GDM1 (cell line): ENCODE measurements at places on chromosomes 11 and 22.

- DNase-seq: no peak
Measured at GRCh38 chr11:12523180-12523924, 146.0 kb downstream of the PARVA start.

- no peak for DNase-seq
Measured at GRCh38 chr11:68763926-68764657, 12.8 kb upstream of the TESMIN start.

DNA sequence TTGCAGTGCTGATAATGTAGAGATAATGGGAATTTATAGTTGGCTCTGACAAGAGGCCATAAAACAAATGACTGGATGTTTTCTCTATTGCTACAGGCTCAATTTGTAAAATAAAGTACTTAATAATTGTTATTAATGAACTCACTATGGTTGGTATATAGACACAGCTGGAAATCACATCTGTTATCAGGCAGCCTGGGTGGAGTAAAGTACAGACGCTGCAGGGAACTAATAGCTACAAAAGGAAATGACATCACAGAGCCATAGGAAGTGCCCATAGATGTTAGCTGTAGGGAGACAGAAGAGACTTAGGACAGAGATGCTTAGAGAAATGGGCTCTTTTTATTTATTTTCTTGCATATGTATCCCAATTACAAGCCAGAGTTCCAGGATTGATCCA is 81.0 kb upstream of the SNX19 start:
- no peak for DNase-seq

DNA sequence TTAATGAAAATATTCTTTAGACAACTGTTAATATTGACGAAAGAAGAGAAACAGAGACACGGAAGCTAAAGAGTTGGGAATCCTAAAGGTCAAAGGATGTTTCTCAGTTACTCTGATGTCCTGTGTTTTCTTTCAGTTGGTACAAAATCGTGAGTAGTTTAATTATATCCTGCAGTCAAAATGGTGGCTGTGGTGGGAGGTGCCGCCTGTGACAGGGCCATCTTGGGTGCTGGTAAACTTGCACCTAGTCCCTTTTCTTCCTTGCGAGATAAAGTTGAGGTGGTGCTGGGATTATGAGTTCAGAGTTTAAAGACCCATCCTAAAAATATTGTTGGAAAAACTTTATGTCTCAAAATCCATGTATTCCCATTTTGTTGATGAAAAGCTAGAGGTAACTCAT is 2.2 kb downstream of the CECR2 start:
- no peak for DNase-seq

DNA sequence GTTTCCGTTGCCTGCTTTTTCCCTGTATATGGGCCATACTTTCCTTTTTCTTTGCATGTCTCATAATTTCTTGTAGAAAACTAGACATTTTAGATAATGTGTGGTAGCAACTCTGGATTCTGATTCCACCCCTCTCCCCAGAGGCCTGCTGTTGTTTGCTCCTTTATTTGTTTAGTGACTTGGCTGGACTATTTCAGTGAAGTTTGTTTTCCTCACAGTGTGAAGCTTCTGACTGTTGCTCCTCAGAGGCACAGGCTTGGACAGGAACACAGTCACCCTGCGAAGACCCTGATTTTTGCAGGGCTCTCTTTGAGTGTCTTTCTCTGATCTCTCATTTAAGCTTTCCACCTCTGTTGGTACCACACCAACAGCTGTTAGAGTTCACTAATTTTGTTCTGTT is 72.5 kb downstream of the SWAP70 start:
- DNase-seq: no peak

DNA sequence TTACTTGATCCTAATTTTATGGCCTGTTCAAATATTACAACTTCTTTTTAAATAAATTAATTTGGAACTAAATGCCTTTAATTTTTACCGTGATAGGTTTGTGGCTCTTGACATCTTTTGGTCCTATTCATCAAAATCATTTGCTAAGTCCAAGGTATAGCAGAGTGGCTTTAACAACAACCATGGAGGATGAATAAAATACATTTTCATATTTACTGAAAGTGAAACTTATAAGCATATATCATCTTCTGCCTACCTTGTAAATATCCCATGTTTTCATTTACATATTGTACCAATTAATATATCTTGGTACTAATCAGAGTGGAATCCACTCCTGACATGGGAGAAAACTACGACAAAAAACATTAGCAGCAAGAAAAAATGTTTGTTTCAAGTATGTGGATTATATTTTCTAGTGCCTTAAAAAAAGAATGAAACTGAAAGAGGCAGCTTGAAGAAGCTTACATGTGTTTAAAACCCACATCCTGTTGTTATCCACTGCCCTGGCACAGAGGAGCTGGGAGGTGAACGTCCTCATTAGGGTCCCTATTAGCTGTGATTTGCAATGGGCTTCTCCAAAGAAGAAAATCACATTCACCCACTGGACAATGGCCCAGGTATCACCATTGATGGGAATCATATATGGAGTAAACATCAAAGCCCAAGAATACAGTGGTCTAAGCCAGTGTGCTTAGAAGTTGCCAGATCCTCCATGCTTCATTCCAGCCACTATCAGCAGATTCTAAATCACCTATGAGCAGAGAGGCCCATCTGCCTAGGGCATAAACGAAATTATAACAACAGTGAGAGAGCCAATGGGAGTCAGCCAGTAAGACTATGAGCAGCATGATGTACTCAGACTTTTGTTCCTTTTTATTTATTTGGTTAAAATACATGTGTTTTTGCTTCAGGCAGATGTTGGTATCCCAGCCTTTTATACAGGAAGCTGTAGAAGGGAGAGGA is 84.7 kb downstream of the MAML2 start:
- no peak for DNase-seq

DNA sequence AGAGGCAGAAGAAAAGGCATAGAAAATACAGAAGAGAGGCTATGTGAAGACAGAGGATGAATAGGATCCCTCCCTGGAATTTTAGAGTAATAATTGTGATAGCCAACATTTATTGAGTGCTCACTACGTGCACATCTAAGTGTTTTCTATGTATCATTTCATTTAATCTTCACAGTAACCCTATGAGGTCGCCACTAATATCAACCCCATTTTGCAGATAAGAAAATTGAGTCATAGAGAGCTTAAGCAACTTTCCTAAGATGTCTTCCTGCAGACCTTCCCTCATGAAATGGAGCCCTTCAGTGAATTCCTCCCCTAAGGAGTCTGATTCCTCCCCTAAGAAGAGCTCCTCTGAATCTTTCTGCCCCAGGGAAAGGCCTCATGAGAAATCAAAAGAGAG is 38.1 kb downstream of the RRP8 start:
- DNase-seq: no peak

- no peak for DNase-seq
Measured at GRCh38 chr11:11786771-11787170, 55.0 kb upstream of the USP47 start.

GRCh38 chr11:67538306-67538705 is 15.1 kb upstream of the CABP2 start:
- DNase-seq: no peak

DNA sequence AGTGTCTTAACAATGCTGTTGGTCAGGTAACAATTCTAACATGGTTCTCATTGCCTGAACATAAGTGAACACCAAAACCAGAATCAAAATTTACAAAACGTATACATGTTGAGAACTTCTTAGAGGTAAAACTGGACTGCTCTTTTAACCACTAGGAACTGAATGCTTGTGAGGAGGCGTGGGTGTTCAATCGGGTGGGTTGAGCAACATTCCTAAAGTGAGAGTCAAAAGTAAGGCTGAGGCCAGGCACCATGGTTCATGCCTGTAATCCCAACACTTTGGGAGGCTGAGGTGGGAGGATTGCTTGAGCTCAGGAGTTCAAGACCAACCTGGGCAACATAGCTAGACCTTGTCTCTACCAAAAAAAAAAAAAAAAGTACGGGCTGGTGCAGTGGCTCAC is 11.5 kb downstream of the PPME1 start:
- no peak for DNase-seq

GRCh38 chr11:72721689-72722049 is 30.5 kb downstream of the ARAP1 start:
- DNase-seq: no peak

DNA sequence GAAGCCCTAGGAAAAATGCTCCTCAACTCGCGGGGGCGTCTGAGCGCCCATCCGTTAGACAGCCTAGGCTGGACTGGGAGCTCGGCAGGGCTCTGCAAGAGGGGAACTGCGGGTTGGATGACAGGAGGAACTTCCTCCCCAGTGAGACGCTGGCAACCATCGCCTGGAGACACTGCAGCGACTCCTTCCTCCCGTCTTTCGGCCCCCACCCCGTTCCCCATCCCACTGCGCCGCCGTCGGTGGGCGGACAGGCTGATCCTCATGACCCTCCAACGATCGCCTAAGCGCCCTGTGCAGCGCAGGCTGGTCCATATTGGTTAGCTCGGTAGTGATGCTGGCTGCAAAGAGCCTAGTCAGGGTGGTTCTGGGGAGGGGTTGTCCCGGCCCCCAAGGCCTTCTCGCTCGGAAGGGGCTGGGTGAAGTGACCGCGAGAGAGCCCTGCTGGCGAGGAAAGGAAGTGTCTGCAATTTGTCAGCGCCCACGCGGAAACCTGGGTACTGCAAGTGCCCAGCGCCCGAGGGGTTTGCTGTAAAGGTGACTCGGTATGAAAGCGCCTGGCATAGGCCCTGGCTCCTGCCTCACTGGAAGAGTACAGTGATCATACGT is 638 bp downstream of the NRGN start:
- DNase-seq: peak; percentile 69
